Activated CD8-positive, alpha-beta memory T cell treated with anti-CD3 and anti-CD28 coated beads for 24 hours (primary cell): ENCODE measurements at places on chromosomes 1 and 21.

- DNase-seq = no peak
These were observed 131.8 kb upstream of the SGIP1 start for GRCh38 chr1:66402194-66402593.

GRCh38 chr1:64269558-64269884 is 66.1 kb downstream of the UBE2U start:
- no peak for DNase-seq

DNA sequence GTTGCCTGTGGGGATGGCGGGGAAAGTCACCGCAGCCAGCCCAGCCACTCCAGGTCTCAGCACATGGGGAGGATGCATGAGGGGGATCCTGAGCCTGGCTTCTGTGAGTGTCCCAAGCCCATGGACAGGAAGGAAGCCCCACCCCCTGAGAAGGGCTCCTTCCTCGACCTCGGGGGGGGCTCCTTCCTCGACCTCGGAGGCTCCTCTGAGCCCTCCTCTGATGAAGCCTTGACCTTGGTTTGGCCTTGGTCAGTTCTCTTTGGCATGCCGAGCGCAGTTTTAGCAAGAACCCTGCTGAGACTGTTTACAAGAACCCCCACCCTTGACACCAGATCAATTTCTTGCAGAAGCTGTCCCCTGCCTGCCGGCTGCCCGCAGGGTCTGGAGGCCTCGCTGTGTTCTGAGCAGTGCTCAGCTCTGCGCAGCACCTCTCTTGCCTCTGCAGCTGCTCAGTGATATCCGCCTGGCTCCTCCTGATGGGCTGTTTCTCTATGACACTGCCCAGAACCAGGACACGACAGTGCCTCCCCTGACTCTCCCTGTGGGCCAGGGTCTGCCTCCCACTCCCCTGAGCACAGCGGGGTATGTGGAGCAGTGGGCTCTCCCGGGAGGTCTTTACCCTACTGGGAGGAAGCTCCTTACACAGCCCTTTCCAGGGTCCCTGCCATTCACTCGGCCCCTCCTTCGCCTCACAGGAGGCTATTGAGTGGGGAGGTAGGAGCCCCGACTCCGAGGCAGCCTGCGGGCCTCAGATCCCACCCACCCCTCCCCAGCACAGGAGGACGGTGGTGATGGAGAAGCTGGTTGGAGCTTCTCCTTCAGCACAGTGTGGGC is 15.4 kb downstream of the ACTRT2 start:
- no peak for DNase-seq

DNA sequence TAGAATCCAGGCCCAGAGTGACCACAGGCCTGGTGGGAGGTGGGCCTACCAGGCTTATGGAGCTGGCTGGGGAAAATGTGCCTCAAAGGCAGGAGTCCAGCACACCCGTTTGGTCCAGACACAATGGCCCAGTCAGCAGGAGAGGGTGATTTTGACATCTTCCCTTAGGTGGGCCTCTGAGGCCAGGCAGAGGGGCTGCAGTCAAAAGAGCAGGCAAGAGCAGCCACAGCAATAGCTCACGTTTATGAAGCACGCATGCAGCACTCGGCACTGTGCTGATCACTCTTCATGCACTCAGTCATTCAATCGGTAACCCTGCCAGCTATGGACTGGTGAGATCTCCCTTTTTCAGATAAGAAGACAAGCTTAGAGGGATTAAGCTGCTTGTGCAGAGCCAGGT is 146.8 kb downstream of the LRIG2 start:
- DNase-seq = no peak

GRCh38 chr1:41730806-41731205 is 187.9 kb downstream of the HIVEP3 start:
- no peak for DNase-seq

- DNase-seq = no peak
These were observed 12.0 kb downstream of the PPFIA4 start for GRCh38 chr1:203038217-203038741.

GRCh38 chr1:230145953-230146476 is 79.0 kb downstream of the GALNT2 start:
- DNase-seq = no peak

DNA sequence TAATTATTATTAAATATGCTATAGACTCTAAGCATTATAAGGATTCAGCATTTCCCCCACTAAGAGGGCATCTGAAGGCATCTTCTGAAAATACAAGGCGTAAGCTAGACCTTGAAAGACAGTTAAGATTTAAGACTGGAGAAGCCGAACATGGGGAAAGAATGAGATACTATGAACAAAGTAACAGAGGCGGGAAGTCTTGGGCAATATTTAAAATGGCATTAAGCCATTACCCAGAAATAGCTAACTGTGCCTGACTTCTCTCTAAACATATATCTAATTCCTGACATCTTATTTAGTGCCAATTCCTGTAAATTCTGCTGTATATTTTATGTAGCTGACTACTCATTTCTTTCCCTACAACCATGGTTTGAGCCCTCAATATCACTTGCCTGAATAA is 20.9 kb downstream of the DPH5 start:
- DNase-seq = no peak

DNA sequence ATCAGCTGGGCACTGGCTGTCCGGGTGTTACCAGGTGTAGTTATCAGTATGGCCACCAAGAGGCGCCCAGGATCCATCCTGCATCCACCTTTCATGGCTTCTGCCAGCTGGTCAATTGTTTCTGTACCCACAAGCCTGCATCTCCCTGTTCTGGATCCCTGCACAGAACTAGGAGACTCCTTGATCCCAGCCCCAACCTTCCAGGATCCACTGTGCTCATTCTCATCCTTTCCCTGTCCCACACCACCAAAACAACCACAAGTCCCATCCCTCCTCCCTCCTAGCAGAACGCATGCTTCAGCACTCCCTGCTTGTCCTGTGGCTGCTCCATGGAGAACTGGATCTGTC is 27.2 kb upstream of the FOXE3 start:
- DNase-seq = peak; percentile 78

GRCh38 chr1:11100149-11100493 is 452 bp upstream of the EXOSC10 start:
- DNase-seq = no peak

DNA sequence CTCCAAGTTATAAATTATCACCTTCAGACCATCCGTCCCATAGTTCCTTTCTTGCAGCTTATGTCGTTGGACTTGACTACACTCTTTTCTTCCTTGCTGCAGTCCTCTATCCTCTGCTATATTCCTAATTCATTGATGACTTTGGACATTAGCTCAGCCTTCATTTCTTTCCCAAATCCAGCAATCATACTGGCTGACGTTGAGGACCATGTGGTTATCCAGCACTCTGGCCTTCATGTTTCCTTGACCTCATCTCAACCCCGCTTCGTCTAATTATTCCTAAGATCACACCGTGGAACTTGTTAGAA is 27.4 kb downstream of the RAD54L start:
- no peak for DNase-seq

DNA sequence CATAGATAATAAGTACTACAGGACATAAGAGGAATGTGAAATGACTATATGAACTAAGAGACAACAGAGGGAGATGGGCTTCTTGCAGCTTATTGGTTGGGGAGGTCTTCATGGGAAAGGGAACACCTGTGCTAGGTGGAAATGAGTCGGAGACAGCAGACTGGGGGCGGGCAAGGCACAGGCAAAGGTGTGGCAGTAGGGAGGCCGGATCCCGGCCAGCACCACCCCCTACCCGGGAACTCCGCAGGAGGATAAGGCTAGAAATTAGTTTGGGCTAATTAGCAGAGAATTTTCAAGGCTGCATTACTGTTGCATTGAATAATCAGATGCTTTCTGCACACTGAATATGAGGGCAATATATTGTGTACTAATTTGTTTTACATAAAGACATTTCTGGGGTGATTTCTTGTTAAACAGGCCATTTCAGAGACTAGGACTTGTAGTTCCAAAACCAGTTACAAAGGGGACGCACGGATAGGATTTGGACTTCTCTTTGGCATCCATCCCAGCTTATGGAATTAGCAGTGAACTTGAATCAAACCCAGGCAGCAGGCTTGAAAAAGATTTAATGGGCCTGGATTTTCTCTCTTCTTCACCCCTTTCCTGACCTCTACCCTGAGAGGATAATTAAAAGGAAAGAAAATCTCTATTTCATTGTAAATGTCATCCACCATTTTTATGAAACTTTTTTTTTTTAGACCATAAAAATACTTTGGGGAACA is 2.2 kb upstream of the HUNK start:
- no peak for DNase-seq

DNA sequence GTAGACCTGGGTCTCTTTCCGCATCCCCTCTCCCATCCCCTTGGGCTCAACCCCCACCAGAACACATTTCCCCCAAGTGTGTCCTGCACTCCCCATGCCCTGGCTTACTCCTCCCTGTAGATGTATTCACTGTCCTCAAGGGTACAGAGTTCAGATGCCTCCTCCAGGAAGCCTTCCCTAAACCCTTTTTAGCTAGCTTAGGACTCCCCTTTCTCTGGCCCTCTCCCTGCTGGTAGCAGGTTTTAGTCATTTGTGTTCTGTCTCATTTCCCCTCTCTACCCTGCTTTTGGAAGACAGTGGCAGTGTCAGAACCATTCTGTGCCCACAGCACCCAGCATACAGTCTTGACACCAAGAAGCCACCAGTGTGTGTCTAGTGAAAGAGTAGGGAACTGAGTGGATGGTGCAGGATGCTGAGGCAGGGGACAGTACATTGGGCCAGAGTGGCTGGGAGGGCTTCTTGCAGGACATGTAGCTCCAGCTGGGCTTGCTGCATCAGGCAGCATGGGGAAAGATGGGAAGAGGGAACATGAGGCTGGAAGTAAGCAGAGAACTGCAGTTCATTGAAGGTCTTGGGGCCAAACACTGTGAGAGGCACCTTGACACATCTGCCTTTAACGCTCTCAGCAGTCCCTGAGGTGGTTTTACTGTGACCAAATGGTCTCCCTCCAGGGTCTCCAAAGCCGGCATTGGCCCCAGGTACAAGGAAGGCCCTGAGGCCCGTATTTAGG is 2.5 kb downstream of the FOXO6 start:
- DNase-seq = no peak

GRCh38 chr1:52676249-52676903 is 21.8 kb downstream of the COA7 start:
- DNase-seq = no peak

GRCh38 chr1:21295002-21295401 is 4.7 kb upstream of the ECE1 start:
- DNase-seq = no peak

DNA sequence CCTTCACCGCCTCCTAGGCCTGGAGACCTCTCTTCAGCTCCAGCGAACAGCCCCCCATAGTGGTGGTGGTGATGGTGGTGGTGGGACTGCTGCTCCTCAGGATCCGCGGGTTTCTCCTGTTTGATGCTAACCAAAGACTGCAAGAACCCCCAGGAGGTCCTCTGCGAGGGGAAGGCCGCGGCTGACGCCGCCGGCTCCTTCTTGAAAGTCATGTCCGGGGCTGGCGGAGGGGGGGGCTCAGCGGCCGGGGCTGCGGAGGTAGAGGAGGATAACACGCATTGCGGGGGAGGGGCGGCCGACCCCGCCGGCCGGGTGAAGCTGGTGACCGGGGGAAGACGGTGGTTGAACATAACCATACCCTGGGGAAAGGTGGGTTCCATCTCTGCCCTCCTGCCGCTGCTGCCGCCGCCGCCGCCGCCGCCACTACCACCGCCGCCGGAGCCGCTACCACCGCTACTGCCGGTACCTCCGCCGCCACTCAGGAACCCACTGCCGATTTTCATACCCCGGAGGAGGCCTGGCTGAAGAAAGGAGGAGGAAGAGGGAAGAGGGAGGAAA is 554 bp downstream of the ZNF281 start:
- DNase-seq = no peak

DNA sequence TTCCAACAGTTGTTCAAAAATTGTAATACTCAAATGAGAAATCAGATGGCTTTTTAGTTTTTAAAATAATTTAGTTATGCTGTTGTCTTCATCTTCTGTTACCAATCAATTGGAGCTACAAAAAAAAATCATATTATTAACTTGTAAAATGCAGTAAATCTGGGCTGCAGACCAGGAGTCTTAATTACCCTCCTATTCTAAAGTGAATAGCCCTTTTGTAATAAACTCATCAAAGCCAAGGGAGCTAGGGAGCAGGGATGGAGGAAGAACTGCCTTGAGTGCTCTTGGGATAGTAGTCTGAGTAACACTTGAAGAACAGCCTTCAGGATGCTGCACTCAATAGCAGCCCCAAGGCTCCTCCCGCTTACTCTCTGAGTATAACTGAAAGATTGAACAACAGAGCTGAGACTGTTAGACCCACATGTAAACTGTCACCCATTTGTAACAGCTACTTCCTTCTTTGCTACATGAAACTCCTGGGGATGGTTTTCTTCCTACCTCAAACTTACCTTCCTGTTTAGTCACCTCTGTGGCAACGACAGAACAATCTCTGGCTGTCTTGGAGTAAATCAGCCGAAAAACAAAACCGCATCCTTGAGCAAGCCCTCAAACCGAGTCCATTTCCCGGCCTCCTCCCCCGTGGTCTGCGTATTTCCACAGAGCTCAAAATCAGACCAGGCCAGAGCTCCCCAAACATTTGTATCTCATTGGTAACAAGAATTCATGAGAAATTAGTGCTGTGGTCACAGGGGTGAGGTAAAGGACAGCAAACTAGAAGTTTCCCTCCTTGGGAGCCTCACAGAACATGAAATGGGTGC is 55.9 kb downstream of the CD58 start:
- DNase-seq = peak; percentile 75

GRCh38 chr1:198623752-198624647 is 14.8 kb upstream of the PTPRC start:
- no peak for DNase-seq

GRCh38 chr1:153288634-153289275 is 24.0 kb downstream of the PGLYRP3 start:
- DNase-seq = no peak

DNA sequence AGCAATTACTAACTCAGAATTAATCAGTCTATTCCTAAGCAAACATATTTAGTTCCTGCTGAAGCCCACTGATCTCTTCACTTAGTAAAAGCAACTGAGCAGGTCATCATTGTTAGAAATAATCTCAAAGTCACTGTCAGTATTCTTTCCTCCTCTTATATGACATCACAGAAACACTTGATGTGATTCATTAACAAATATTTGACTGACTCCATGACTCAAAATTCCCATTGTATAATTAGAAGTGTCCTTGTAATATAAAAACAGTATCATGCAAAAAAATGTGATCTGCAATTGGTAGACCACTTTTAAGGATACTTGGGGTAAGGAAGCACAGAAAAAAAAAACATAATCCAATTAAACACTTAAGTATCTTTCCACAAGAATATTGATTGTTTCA is 194.4 kb downstream of the DPYD start:
- no peak for DNase-seq

- DNase-seq = no peak
These were observed 268.5 kb downstream of the PTPRC start for GRCh38 chr1:198907423-198907746.
